ENCODE measurements at places on chromosomes 12 and 14. TPM values are rescaled to one million over a fixed set of nuclear protein-coding genes. Genes with fewer than 3 reads are reported as not detected.

DNA sequence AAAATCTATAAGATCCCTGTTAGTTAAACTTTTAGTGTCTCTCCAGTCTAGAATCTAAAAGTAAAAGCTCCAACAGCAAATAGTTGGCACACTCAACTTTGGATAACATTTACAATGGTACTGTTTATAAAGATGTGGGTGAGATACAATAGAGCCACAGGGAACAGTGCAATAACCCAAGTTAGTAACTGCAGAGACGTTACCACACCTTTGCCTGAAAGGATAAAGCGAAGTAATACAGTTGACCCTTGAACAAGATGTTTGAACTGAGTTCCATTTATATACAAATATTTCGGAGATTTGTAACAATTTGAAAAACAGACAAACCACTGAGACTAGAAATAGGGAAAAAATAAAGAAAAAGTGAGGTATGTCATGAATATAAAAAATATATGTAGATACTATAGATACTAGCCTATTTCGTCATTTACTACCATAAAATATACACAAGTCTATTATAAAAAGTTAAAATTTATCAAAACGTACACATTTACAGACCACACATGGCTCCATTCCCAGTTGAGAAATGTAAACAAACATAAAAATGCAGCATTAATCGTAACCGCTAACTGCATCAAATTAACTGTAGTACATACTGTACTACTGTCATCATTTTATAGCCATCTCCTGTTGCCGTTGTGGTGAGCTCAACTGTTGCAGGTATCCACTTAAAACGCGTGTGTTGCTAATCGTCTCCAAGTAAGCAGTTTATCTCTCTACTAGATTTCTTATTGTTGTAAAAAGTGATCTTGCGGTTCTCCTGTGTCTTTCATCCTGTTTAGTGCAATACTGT is 56.5 kb upstream of the HIF1A start:
- no peak for DNase-seq

- no peak for DNase-seq
These were observed 20.3 kb downstream of the HVCN1 start for GRCh38 chr12:110668480-110669192.

DNA sequence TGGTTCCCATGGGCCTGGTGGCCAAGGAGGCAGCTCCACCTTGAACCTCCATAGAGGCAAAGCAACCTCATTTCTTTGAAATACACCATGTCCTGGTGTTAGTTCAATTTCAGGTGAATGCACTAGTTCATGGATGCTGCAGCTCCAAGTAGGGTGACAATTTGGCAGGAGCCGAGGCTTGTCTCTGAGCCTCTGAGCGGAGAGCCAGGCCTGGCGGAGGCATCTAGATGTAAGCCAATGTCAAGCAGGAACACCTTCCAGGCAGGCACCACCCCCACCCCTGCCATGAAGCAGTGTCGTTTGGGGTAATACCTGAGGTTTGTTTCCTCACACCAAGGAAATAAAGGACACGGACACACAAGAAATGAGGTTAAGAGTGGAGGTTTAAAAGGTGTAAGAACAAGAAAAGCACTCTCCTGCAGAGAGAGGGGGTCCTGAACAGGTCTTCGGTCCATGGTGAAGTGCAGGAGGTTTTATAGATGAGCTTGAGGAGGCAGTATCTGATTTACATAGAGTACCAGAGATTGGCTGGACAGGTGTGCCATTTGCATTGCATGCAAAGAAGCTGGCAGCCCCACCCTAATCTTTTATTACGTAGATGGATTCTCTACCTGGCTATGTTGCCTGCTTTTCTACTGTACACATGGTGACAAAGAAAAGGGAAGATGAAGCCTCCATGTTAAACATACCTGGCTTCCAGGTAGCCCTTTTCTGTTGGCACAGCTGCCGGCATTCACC is 60.3 kb downstream of the RIN3 start:
- no peak for DNase-seq

DNA sequence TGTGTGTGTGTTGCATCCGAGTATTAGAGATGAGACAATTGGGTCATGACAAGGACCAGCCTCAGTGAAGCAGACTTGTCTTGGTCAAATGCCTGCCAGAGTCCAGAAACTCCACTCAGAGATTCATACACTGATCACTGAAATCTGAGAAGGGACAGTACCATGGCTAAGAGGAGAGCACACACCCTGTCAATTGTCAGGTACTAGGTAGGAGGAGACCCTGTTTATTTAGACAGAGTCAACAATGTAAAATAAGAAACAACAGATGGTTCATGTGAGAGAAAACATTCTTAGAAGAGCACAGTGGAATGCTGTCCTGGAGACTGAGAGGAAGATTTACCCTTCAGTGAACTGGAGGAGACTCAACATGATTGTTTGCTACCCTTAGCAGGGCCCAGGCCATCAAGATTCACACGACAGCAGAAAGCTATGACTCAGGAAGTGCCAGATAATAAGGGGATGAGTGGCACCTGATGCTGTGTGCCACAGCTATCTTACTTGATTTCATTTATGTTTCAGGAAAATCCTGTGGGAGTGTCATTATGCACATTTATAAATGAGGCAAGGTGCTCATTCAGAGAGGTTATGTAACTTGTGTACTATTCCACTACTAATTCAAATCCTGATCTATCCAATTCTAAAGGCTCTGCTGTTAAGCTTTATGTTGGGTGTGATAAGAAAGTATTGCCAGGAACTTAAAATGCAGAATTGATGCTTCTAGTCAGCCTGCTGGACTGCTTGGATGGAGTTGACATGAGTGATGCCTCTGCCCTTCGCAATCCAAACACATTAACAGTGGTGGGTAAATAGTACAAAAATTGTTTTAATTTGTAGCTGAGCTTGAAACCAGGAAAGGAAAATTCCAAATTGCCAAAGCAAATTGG is 136.6 kb upstream of the NEDD1 start:
- DNase-seq, result no peak

DNA sequence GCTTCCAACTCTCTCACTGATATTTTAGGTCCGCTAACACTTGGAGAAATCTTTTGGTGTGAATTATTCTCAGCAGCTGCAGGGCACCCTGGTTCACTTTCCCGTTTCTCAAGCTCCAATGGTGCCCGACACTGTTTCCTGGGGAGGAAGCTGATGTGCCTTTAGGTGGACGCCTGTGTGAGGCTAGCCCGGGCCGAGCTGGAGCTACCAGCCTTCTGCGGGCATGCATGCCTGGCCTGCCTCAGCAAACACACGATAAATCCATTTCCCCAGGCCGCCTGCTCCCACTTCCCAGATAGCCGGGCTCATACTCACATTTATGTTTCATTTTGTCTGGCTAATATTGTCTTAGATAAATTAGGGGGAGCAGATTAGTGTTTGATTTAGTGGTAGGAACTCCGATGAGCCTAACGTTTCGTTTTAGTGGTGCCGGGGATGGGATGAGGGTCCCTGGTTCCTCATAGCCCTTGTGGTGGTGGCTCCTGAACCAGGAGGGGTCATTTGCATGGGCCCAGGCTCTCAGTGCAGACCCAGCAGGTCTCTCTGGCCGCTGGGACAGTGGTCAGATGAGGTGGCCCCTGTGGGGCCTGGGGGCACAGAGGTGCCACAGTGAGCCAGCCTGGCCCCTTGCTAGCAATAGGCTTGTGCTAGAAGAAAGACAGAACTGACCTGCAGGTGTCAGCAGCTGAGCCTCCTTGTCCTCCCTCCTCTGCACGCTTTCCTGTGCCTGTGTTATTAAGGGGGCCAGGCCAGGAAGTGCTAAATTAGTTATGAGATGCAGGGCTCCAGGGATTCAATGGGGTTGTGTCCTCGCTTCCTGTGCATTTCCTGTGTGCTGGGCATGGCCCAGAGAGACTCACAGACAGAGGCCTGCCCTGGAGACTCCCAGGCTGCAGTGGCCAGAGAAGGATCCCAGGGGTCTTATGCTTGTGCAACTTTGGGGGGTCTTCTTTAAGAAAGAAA is 88.3 kb downstream of the KIF26A start:
- DNase-seq, result peak; percentile 72

GRCh38 chr12:131894981-131895639 is 688 bp downstream of the ULK1 start:
- DNase-seq, result no peak

- DNase-seq, result no peak
These were observed 354.3 kb downstream of the CEP128 start for GRCh38 chr14:80587096-80587724.

The P2RX7 gene
- 4.5 TPM for total RNA-seq

GRCh38 chr14:50941151-50941550 is 3.1 kb downstream of the PYGL start:
- DNase-seq, result no peak

DNA sequence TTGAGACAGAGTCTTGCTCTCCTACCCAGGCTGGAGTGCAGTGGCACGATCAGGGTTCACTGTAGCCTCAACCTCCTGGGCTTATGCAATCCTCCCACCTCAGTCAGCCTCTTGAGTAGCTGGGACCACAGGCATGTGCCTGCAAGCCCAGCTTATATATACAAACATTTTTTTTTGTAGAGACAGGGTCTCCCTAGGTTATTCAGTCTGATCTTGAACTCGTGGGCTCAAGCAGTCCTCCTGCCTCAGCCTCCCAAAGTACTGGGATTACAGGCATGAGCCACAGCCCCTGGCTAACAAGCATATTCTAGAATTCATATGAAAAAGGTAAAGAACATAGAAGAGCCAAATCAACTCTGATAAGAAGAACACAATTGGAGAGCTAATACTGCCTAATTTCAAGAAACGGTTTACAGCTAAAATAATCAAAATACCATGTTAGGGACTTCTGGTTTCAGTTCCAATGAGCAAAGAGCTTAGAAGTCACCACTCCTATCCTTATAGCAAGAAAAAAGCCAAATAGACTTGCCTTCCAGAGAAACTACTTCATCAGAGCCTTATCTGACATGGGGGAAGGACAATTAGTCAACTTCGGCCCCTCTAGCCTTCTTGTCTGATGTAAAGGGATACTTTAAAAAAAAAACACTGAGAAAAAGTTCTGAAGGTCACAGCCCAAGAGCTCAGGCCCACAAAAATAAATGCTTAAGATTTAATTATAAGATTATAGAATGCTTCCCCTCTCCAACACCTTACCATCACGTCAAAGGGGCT is 37.6 kb downstream of the TMEM116 start:
- no peak for DNase-seq

The HIP1R gene
- 12.8 TPM for total RNA-seq

The MANSC1 gene
- total RNA-seq, result 20.3 TPM

The LMNTD1 gene
- total RNA-seq, result not detected

- no peak for DNase-seq
These were observed 819.5 kb downstream of the SLC16A7 start for GRCh38 chr12:60415351-60415750.

DNA sequence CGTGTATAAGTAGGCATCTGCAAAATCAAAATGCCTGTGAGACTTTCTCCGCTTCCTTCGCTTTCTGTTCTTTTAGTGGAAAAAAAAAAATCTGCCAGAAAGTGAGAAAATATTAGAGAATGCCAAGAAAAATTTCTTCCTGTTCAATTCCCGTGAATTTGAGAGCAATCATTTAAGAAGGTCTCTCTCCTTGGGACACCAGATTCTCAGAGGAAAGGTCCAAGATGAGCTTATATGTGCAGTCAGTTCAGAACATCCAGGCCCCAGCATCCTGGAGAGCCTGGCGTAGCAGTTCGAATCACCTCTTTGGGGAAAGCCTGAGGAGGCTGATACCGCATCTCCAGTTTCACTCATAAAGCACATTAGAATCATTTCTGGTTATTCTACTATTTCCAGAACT is 912.8 kb downstream of the GALC start:
- no peak for DNase-seq

DNA sequence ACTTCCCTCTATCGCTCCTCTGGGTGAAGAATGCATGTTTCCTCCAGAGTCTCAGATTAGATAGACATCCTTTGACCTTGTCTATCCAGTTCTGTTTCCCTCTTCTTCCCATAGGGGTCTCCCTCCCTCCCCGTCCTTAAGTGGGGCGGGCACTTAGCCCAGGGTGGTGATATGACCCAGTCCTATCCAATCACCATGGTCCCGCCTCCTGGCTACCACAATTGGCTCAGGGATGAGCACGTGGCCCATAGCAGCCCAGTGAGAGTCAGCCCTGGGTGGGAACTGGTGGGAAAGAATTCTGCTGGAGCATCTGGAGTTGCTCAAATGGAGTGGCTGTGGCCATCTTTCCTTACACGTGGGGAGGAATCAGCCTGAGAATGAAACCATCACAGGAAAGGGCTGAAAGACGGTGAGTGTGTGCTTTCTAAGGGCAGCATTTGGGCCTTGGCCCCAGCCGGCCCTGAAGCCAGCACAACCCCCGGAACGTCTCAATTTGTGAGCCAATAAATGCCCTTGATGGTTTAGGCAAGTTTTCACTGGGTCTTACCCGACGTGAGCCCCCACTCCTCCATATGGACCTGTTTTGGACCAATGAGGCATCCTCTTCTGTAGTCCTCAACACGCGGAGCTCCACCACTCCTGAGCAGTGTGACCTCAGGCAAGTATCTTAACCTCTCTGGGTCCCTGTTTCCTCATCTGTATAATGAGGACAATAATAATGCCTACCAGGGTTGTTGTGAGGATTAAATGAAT is 14.4 kb upstream of the MLXIP start:
- DNase-seq, result peak; percentile 96

GRCh38 chr12:43676183-43676813 is 82.3 kb downstream of the PUS7L start:
- DNase-seq, result no peak

The CCDC77 gene
- 4.9 TPM for total RNA-seq

DNA sequence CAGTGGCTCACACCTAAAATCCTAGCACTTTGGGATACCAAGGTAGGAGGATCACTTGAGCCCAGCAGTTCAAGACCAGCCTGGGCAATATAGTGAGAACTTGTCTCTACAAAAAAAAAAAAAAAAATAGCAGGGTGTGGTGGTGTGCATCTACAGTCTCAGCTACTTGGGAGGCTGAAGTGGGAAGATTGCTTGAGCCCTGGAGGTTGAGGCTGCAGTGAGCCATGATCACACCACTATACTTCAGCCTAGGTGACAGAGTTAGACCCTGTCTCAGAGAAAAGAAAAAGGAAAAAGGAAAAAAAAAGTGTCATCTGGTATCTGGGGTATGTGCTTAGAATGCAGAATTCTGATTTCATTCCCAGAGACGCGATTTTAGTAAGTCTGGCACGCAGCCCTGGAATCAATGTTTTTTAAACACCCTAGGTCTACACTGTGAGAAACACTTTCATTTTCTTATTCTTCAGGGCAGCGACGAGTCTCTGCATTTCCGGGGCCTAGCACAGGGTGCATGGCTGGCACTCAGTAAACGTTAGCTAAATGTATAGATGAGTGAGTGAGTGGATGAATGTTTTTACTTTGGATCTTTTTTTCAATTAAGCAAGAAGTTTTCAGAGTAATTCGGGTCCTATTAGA is 243.8 kb upstream of the PWP1 start:
- DNase-seq, result no peak

The AKAP6 gene
- 108 TPM for total RNA-seq

The MEG3 gene
- 99.4 TPM for total RNA-seq

The ITPK1 gene
- 50.9 TPM for total RNA-seq

The RAPGEF3 gene
- 33.5 TPM for total RNA-seq

GRCh38 chr14:103151270-103151945 is 28.1 kb downstream of the TNFAIP2 start:
- DNase-seq, result no peak

Measured in posterior vena cava (tissue), 2 donors.